Brain pericyte (primary cell): ENCODE measurements at places on chromosomes 2 and 18.
A peak's percentile ranks its signal among the peaks of the same experiment; 100 is the strongest.

DNA sequence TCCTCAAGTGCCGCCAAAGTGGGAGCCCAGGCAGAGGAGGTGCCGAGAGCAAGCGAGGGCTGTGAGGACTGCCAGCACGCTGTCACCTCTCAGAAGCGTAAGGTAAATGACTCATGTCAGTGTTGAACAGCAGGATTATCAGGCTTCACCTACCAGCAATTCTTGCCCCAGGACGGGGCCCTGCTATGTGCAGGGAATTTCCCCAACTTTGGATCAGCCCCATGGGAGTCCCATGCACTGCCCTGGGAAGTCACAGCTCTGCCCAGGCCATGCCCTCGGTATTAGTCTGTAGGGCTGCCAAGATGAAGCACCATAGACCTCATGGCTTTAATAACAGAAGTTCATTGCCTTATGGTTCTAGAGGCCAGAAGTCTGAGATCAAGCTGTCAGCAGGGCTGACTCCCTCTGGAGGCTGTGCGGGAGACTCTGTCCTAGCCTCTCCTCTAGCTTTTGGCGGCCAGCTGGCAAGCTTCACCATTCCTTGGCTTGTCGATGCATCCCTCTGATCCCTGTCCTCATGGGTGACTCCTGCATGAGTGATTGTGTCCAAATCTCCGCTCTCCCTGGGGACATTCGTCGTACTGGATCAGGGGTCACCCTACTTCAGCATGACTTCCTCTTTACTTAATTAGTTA is 55.9 kb downstream of the TRPM8 start:
- DNase-seq, result no peak

- peak; percentile 10 for DNase-seq
Observed at GRCh38 chr2:229780856-229781773, 66.8 kb upstream of the DNER start.

- no peak for DNase-seq
Observed at GRCh38 chr2:157747695-157748370, 119.2 kb upstream of the ACVR1C start.

DNA sequence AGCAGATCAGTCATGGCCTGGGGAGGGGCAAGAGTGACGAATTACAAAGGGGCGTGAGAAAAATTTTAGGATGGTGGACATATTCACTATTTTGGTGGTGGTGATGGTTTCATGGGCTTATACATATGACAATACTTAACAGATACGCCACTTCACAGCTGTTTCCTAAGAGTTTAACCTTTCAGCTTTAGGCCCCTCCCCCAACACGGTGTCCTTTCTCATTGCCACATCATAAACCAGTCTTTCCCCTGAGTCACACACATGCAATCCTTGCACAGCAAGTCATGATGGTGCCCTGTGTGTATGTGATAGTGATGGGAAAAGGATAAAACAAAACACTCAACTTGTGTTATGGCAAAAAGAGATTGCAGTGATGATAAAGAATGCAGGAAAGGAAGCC is 47.6 kb upstream of the IL1R1 start:
- DNase-seq, result no peak

DNA sequence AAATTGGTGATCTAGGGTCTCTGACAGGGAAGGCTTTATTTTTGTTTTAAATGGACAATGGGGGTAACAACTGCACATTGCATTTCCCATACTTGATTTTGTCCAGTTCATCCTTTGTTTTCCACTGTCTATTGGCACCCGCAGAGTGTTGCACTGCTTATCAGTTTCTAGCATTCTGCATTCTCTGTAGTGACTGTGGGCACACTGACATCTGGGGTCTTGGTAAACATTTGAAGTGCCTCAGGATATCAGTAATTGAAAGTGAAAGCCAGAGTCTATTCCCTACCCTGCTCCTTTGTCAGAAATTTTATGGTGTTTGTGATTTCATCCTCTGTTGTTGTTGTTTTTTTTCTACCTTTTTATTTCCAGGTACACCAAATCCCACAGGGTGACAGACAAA is 132.1 kb upstream of the EPC2 start:
- no peak for DNase-seq

DNA sequence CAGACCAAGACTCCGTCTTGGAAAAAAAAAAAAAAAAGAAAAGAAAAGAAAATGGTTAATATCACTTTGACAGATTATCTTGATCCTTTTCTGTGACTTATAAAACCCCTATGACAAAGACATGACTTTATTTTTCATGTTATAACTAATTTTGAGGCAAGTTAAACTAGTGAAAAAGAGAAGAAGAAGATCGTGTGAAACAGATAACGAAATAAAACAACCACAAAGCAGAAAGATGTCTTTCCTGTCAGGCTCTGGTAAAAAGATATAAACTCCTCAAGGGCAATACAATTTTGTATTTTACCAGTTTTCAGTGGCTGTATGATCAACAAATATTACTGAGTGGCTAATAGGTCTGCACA is 13.4 kb upstream of the RBMS1 start:
- DNase-seq, result no peak

DNA sequence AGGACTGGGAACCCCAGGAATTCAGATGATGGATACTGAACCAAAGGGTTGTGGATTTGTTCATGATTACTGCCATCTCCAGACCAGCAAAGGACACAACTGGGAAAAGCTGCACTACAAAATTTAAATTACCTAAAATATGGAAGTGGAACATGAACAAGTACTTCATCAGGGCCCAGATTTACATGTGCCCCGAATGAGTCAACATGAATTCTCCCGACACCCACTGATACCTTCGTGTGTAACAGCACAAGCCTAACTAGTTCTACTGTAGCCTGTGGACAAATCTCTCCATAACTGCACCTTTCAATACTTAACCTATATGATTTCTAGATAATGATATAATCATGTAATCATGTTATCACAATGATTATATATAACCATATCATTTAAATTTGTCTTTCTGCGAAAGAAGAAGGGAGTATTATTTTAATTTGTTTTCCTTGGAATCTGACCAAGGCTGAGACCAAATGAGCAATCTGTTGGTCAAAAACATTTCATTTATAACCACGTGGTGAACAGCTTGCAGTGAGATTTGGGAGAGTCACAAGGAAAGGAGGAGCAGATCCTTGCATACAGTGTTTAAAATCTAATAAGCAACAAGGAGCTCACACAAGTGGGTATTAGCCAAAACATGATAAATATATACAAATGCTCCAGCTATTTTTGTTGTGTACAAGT is 70.5 kb downstream of the CACNB4 start:
- no peak for DNase-seq

- no peak for DNase-seq
Observed at GRCh38 chr2:19857806-19858205, 44.0 kb downstream of the TTC32 start.

DNA sequence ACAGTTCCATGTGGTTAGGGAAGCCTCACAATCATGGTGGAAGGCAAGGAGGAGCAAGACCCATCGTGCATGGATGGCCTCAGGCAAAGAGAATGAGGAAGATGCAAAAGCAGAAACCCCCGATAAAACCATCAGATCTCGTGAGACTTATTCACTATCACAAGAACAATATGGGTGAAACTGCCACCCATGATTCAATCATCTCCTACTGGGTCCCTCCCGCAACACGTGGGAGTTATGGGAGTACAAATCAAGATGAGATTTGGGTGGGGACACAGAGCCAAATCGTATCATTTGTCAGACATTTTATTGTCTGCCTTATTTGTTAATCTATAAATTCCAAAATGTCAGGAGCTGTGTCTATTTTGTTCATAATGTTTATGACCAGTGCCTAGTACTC is 17.6 kb downstream of the NBAS start:
- no peak for DNase-seq

GRCh38 chr2:10122500-10123280 is at the start of gene RRM2:
Gene RRM2 (plus strand): TSS chr2:10122739. CDS start chr2:10122799, 60 bp downstream.
- DNase-seq, result no peak

- no peak for DNase-seq
Observed at GRCh38 chr2:136130511-136130910, 12.6 kb upstream of the CXCR4 start.

DNA sequence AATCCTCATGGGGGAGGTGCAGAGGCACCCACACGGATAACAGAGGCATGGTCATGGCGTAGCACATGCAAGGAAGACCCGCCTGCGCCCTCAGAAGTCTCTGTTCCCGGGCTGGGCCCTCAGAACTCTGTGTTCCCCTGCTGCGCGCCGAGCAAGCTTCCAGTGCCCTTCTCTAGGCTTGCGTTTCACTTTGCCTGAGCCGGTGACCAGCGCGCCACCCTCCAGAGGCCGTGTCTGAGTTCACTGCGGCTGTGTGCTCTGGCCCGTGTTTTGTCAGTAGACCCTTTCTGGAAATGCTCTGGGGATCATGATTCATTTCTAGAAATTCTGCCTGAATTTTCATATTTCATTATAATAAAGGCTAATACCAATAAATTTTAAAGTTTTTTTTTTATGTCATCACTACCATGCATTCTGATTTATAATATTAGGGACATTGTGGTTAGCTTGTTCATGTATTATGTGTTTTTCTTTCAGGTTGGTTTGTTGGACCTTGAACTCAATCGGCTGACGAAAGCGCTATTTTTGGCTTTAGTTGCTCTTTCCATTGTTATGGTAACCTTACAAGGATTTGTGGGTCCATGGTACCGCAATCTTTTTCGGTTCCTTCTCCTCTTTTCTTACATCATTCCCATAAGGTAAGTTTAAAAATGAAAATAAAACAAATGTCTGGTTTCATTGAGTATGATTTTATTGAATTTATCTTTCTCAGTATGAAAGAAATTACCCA is 142.7 kb upstream of the NFATC1 start:
- DNase-seq, result no peak

DNA sequence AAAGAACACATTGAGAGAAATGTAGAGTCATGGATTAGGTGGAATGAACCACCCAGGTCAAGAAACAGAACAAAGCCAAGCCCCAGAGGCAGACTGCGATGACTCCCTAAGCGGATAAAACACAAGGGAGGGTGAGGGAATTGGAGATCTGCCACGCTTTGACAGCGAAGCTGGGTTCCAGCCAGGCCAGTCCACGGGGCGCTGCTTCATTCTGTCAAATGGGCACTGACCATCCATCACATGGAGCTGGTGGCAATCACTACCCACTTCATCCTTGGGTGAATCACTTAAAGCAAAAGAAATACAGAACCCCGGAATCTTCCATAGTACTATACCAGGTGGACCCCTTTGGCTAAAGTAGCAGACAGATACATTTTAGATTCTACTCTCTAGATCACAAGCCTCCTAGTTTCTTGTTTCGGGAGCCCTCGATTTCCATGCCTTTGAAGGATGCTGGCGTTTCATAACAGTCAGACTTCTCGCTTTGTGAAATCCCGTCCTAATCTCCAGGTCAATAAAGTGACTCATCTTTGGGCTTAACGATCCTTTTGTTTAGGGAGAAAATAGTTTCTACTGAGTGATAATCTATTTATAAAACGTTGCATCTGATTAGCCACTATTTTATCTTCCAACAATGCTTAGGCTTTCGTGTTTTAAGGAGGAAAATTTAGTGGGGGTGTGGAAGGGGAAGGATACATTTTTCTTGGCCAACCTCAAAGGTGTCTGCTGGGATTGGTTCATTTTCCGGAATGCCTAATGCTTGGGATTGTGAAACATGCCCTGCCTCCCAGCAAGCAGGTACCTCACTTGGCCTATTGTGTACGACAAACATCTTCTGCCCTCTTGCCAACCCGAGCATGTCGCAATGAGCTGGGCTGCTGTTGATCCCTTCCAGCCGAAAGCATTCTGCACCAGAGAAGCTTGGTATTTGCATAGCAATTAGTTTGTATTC is 44.1 kb upstream of the HDAC4 start:
- DNase-seq, result no peak

DNA sequence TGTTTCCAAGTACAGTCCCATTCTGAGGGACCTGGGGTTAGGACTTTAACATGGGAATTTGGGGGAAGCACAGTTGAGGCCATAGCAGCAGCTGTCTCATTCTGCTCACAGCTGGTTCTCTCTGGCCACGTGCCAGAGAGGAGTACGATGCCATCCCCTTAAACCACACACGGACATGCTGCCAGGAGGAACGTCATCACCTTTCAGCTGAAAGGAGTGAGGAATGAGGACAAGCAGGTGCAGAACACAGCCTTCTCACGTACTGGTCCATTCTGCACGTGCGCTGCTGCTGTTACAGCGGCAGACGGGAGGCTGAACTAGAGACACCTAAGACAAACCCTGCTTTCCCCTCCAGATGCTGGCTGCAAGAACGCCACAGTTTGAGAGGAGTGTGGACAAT is 33.5 kb downstream of the ODC1 start:
- DNase-seq, result no peak

GRCh38 chr2:42192652-42193566 is 23.8 kb downstream of the EML4 start:
- DNase-seq, result no peak

DNA sequence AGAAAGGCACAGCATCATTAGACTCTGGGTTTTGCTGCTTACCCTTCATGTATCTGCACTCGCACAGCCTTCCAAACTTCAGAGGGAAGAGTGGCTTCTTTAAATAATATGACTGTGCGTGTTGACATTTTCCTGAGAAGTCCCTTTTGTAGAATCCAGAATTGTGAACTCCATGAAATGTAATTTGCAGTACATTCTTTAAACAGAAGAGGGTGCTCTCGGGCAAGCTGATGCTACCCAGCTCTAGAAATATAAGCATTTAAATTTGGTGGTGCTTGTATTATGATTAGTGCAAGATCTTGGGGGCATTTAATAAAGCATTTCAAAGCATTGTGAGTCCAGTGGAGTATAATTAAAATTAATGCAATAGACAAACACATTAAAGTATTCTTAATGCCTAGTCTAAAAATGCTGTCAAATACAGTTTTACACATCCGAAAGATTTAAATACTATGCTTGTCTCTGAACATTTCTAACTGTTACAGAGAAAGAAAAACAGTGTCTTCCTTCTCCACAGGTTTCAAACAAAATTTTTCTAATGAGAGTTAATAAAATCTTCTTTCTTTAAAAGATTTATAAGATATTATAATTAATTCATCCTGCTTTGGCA is 17.3 kb upstream of the GTF2A1L start:
- no peak for DNase-seq

DNA sequence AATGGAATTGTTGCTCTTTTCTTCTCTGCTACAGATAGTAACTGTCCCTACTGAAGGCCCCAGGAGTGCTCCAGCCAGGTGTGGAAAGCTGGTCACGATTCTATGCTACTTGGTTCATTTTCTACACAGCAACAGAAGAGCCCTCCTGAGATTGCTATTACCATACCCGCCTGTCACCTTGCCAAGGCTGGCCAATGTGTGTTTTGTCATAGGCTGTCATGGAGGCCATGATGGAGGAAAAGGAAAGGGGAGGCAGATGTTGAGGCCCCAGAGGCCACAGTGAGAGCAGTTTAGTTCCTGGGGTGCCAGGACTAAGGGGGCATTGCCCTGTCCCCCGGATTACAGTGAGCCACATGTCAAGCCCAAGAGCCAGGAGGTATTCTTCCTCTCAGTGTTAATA is 952 bp downstream of the ELMOD3 start:
- DNase-seq, result no peak
